Left colon (tissue), 2 donors: ENCODE measurements at places on chromosomes 4 and X. TPM values are rescaled to one million over a fixed set of nuclear protein-coding genes. Genes with fewer than 3 reads are reported as not detected.

DNA sequence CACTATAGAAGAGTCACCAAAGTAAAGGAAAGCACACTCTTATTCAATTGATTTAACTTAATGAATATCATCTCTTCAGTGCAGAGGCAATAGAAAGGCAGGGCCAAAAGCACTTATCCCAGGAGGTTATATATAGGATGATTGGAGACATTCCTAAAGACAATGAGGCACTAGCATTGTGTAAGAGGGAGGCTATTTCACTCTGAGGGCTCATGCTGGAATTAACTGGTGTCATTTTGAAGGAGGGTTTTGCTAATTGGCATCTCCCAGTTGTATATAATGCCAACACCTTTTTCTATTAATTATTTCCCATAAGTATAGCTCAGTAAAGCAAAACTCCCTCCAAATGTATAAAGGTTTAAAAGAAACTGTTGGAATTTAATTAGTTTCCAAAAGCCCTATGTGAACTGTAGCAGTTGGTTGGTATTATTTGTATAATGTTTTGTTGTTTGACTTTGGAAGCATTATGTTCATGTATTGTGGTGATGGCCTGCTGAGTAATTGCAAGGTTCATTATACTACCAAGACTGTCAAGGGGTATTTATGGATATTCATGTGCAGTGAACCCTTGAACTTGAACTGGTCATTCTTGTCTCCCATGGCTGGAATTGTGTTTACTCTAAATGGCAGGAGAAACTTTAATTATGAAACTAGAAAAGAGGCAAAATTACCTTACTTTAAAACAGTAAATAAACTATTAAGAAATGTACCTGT is 270.3 kb downstream of the BMPR1B start:
- no peak for DNase-seq

- no peak for DNase-seq
These were observed 26.8 kb upstream of the FMR1 start for GRCh38 chrX:147884958-147885357.

Gene TMEM271
- not detected for total RNA-seq

Gene XAGE1A
- total RNA-seq, result not detected

Gene BRS3
- not detected for total RNA-seq

DNA sequence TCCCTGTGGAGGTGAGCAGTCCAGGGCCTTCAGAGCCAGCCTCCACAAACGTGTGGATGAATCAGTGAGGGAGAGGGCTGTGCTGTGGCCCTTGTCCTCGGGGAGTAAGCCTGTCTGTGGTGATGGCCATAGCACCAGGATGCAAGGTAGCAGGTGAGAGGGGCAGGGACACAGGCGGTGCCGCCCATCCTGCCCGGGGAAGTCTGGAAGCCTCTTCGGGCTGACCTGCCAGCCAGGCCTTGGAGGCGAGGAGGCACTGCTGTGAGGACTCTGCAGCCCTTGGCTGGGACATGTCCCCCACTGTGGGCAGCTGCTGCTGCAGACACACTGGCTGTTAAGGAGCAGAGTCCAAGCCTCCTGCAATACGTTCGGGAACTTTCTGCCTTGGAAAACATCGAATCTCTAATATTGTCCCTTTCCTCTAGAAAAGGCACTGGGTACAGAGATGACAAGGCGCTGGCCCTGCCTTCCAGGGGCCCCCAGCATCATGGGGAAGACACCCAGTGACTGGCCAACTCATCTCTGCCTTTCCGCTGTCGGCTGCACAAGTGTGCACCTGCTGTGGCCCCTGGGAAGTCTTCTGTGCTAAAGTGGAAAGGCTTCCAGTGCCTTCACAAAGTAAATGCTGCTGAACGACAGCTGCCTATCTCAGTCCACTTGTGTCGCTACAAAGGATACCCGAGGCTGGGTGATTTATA is 101.4 kb downstream of the ADRA2C start:
- no peak for DNase-seq

DNA sequence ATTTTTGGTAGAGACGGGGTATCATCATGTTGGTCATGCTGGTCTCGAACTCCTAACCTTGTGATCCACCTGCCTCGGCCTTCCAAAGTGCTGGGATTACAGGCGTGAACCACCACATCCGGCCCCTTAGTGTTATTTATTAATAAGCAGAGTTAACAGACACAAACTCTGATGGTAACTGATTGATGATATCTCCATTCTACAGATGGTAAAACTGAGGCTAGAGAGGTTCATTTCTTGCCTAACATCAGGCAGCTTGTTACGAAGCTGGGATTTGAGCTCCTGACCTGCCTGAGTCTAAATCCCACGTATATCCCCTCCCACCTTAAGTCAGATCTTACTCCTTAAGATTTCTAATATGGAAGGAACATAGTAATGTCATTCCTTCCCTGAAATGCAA is 36.9 kb downstream of the TBC1D14 start:
- no peak for DNase-seq
